ENCODE measurements at places on chromosomes 2 and 18. TPM values are rescaled to one million over a fixed set of nuclear protein-coding genes. Genes with fewer than 3 reads are reported as not detected.

DNA sequence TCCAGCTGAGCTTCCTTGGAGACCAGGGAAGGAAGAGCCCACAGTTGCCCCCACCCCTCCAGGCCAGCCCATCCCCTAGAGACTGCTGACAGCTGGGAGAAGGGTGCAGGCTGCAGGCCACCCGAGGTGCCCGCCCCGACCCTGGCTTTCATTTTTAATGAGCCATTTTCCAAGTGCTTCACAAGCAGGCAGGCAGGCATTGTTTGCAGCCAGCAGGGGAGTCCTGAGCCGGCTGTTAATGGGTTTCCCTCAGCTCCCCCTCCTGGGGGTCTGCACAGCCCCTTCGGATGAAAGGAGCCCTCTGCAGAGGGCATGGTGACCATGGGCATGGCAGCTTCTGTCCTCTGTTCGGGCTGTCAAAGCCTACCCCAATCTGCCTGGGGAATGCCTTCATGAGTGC is 94.5 kb downstream of the ZBTB7C start:
- H3K27me3 ChIP-seq = no peaks in the 10 kb centered on the region
- no peak overlapping the region for H3K4me3 ChIP-seq
- H3K4me1 ChIP-seq = peaks cover 6% of the 10 kb centered on the region
- H3K36me3 ChIP-seq = no peaks in the 10 kb centered on the region
- DNase-seq = no peak

DNA sequence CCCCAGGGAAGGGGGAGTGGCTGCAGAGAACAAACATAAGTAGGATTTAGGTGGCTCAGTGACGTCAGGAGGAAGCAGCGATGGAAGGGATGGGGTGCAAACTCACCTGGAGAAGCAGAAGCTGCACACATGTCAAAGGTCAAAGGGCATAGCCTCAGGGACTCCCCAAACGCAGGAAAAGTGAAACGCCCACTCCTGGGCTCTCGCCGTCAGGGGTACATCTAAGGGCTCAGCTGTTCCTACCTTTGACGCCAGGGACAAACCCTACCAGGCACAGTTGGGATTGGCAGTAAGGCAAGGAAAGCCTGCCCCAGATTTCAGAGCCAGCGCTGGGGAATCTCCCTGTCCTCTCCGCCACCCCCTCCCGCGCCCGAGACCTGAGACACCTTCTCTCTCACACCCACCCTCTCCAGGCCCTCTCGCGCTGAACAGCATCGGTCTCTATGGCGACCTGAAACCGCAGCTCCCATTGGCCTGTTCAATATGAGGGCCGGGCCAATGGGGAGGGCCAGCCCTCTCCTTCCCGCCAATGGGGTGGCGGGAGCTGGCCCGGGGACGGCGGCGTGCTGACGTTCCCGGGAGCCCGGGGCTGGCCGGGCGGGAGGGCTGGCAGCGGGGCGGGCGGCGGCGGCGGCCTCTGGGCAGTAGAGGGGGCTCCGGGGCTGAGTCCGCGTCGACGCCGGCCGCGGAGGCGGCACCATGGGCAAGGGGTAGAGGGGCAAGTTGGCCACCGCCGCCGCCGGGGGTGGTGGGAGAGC is at the start of the genes CCDC148 and PKP4:
Gene CCDC148, minus strand, starts transcription at position 445 of the 758 bp plus-strand sequence. Its CDS starts 314 bp downstream, at position 131.
Gene PKP4, plus strand, starts transcription at position 644 of the 758 bp plus-strand sequence. CDS start 76,233 bp downstream, outside the sequence.
- H3K36me3 ChIP-seq = no peaks in the 10 kb centered on the region
- peaks cover 35% of the 10 kb centered on the region for H3K4me1 ChIP-seq
- peak; percentile 97 for DNase-seq
- peak within 1 kb of the TSS; percentile 96 for H3K27ac ChIP-seq

DNA sequence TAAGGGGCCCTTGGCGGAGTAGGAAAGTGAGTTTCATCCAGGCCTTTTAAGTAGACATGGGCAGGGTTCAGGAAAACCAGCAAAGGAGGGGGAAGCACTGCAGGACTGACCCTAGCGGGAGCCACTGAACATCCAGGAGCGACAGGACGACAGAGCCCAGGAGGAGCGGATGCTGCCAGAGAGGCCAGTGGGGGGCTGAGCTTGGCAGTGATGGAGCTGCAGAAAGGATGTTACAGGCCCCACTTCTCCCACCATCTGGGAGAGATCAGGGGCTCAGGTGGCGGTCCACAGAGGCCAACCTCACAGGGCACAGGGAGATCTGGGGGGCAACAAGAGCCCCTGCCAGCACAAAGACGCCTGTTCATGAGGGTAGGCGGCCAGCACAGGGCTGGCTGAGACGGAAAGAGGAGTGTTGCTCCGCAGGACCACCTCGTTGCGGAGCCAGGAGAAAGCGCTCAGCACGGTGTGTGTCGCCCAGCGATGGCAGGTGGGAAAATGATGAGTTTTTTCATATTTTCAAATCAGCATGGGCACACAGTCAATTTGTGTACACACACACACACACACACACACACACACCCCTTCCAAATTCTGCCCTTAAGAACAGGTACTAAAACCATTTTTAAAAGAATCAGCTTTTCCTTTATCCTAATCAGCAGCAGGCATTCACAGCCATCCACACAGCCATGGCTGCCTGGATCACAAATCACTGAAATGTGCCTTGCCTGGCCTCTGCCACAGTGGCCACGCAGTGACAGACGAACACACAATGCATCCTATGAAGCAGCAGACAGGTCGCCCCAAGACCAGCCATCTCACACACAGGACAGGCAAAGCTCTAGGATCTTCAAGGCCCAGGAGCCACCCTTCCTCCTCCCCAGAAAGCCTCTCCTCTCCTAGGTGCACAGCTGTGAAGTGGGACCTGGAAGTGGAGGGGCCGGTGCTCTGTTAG is 63.2 kb downstream of the NDUFA10 start:
- H3K4me1 ChIP-seq = peaks cover 37% of the 10 kb centered on the region
- no peak overlapping the region for H3K27ac ChIP-seq

Gene ITGA4
- 2.5 TPM for total RNA-seq

Gene EGR4
- not detected for total RNA-seq

Gene CDKL4
- total RNA-seq = 1.2 TPM

Measured in esophagus muscularis mucosa (tissue), 4 donors.